Endothelial cell of coronary artery (primary cell): ENCODE measurements at places on chromosomes 12 and 14. TPM values are rescaled to one million over a fixed set of nuclear protein-coding genes. Genes with fewer than 3 reads are reported as not detected.

The GLS2 gene
- under 0.01 and 0.18 TPM in 2 replicates for total RNA-seq

The CELA1 gene
- total RNA-seq = not detected in 2 replicates

The TEDC1 gene
- 8.7 and 13.9 TPM in 2 replicates for total RNA-seq

The C12orf56 gene
- under 0.01 and 0.19 TPM in 2 replicates for total RNA-seq

The GNPTAB gene
- total RNA-seq = 25.6 and 30.5 TPM in 2 replicates

The RNU6-7 gene
- not detected in 2 replicates for total RNA-seq

The AVPR1A gene
- not detected in 2 replicates for total RNA-seq
